AG08395 (cell line): ENCODE measurements at places on chromosomes 12 and 14.

GRCh38 chr12:27162229-27162537 is 79.8 kb upstream of the C12orf71 start:
- DNase-seq: no peak

- no peak for DNase-seq
Measured at GRCh38 chr12:117334051-117334450, 27.4 kb downstream of the NOS1 start.

DNA sequence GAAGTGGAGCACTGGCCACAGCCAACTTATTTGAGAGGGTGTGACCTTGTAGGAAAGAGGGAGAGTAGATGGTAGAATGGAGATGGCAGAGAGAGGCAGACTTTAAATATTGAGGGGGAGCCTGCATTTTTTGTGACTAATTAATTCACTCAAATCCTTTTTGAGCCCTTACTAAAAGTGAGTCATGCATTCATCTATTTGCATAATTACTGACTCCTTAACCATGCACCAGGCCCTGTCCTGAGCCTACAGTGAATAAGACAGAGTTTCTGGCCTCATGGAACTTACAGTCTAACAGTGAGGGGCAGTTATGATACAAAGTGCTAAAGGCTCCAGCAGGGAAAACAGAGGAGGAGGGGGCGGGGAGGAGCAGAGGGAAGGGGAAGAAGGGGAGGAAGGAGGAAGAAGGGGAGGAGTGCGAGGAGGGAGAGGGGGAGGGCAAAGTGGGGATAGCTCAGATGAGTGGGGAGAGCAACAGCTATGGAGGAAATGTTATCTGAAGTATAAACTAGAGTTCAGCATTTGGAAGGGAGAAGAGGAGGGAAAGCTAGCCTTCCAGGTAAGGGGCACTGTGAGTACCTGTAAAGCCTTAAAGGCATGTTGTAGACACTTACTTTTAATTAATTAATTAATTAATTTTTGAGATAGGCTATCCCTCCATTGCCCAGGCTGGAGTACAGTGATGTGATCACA is 7.5 kb upstream of the CTDSP2 start:
- DNase-seq: no peak

DNA sequence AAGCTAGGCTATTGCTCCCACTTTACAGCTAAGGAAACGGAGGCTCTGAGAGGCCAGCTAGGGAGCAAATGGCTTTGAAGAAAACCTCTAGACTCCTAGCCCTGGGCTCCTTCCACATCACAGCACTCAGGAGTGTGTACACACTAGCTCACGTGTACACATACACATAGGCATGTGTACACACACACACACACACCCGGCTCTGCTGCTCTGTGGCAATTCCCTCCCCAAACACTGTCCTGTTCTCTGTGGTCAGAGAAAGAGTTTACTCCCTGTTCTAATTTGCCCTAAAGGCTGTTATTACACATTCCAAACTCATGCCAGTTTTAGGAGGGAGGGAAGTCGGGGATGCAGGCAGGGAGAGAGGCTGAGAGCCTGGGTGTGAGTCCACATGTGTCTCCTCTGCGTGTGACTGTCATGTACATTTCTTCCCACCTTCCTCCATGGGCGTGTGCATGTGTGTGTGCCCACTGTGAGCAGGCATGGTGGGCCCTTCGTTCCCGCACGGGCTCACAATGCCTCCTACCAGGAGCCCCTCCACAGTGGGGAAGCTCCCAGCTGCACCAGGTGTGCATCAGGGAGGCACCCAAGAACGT is 14.2 kb downstream of the TRPV4 start:
- DNase-seq: peak; percentile 91

- DNase-seq: no peak
Measured at GRCh38 chr14:95299271-95299670, 20.4 kb downstream of the CLMN start.

DNA sequence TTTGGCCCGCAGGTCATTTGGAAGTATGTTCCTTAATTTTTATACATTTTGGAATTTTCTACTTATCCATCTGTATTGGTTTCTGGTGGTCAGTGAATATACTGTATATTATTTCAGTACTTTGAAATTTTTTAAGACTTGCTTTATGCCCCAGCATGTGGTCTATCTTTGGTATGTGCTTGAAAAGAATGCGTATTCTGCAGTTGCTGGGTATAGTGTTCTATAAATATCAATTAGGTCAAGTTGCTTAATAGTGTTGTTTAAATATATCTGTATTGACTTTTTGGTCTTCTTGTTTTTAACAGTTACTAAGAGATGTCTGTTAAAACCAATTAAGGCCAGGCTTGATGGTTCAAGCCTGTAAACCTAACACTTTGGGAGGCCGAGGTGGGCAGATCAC is 21.7 kb upstream of the SIX1 start:
- no peak for DNase-seq

GRCh38 chr12:15829949-15830348 is 40.8 kb upstream of the EPS8 start:
- DNase-seq: peak; percentile 57

DNA sequence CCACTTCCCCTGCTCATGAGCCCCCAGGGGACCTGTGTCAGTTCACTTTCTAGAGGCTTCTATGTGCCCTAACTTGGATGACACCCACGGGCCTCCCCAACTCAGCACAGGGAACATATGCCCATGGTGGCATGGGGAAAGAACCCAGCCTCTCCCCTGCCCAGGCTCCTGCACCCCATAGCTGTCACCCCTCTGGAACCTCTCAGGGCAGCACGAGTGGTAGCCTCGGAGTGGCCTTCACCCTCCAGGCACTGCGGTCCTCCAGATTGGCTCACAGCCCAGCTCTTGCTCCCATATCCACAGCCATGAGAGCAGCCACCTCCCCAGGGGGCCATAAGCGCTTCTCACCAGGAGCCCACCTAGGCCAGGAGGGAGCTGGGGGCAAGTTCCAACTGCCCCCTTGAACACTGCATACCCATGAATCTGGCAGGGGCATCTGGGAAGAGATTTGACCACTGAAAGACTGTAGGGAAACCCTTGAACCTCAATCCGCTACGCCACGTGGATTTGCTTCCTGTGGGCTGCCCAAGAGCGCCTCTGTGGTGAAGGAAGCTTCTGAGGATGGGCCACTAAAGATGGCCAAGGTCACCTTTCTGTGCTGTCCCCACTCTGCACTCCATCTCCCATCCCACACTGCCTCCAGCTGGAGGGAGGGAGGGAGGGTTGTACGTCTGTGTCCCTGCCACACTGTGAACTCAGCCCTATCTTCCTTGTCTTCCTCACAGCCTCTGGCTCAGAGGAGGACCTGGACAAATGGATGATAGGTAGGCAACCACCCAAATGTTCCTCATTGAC is 11.9 kb downstream of the PLD4 start:
- peak; percentile 3 for DNase-seq

DNA sequence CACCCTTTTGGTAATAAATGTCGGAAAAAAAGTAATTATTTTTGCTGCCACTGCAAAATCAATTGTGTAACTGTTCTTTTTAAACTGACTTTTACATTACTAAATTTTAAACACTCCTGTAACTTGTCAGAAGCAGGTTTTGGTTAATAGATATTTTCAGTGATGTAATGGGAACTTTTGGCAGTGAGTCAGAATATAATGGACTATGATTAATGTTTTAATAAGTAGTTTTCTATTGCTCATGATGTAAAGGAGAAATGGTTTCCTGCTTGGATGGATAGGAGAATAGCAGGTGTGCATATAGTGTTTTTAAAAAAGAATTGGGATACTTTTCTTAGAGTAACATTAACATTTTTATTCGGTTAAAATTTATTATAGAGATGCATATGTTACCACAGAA is 58.8 kb downstream of the TRMT5 start:
- DNase-seq: no peak

DNA sequence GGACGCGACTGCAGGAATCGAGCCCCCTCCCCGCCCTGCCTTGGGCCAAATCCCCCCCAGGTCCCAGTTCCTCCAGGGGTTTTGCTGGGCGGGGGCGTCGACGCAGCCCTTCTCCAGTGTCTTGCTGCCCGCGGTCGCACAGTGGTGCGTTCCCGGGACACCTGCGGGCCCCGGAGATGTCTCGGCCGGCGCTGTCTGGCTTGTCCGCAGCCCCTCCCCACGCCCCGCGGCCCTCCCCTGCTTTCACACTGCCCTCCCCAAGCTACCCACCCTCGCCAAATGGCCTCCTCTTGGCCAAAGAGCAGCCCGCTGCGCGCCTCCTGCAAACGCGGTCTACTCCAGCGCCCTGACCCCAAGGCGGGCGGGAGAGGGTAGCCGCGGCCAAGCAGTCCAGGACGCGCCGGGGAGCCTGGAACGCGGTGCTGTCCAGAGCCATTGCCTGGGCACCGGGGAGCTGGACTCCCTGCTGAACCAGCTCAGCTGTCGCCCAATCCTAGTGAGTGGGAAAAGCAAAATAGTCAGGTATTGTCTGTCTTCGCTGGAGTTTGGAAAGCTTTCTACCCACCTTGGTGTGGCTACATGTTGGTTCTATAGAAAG is 122.0 kb downstream of the AACS start:
- no peak for DNase-seq

DNA sequence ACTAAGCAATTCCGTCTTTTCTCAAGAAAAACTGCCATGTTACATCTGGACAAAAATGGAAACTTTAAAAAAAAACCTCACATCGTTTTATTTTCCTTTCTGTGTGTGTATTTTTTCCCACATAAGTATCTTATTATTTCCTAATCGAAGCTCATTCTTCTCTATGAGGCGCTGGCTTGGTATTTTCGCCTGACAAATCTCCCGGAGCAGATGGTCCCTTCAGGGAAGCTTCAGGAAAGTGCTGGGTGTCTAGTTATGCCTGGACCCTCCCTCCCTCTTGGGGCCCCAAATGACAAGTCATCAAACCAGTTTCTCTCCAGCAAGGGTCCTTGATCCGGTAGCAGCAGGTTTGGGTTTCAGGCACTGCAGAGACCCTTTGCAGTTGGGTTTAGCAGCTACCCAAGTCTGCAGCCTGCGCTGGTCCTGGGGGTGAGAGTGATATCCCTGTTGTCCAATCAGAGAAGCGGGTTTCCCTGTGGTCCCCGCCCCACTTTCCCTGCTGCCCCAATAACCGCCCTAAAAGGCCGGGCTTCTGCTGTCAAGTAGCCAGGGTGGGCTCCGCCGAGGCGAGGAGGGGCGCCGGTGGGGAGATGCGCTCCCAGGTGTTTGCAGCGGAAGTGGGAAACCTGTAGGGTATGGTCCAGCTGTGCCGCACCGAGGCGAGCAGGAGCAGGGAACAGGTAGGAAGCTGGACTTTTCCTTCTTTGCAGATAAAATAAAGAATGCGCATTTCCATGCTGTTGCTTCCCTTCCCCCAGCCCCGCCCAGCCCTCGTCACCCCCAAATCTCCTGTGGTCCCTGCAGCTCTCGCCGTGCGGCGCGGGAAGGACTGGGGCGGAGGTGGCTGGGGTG is at the start of gene CNTN1:
Gene CNTN1, plus strand, starts transcription at position 527 of the 852 bp plus-strand sequence.
- DNase-seq: peak; percentile 87

GRCh38 chr14:98368916-98369315 is 903.1 kb downstream of the BCL11B start:
- no peak for DNase-seq

DNA sequence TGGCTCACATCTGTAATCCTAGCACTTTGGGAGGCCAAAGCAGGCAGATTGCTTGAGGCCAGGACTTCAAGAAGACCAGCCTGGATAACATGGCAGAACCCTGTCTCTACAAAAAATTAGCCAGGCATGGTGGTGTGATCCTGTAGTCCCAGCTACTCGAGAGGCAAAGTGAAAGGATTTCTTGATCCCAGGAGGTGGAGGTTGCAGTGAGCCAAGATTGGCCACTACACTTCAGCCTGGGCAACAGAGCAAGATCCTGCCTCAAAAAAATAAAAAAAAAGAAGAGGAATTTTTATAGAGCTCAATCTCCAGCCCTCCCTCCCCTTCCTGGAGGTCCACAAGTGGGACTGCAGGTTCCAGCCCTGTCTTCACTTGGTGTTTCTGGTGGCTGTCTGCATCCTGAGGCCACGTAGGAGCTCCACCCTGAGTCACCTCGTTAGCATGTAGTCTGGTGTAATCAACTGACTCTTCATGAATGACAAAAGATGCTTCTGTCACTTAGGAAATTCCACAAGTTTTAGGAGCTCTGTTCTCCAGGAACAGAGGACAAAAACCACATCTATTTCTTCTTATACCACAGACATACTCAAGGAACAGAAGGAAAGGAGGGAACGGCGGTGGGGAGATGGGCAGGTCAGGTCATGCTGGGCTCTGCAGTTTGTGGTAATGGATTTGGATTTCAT is 16.2 kb downstream of the CCDC62 start:
- peak; percentile 66 for DNase-seq

DNA sequence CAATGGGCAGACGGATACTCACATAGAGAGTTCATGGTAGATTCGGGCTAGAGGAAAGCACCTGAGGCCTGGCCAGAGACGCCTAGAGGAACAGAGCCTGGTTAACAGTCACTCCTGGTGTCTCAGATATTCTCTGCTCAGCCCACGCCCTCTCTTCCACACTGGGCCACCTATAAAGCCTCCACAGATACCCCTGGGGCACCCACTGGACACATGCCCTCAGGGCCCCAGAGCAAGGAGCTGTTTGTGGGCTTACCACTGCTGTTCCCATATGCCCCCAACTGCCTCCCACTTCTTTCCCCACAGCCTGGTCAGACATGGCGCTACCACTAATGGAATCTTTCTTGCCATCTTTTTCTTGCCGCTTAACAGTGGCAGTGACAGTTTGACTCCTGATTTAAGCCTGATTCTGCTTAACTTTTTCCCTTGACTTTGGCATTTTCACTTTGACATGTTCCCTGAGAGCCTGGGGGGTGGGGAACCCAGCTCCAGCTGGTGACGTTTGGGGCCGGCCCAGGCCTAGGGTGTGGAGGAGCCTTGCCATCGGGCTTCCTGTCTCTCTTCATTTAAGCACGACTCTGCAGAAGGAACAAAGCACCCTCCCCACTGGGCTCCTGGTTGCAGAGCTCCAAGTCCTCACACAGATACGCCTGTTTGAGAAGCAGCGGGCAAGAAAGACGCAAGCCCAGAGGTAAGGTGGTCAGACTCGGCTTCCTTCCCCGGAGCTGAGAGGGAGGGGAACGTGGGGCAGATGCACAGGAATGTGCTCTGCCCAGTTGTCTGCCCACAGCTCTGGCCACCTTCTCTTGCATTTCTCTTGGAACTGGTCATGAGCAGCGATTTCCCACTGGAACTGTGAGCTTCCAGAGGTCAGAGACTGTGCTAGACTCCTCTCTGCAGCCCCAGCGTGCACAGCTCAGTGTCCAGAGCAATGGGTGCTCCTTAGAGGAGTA is at the start of gene CD4:
Gene CD4, plus strand, starts transcription at position 557 of the 953 bp plus-strand sequence. CDS start 10,611 bp downstream, outside the sequence.
- no peak for DNase-seq

DNA sequence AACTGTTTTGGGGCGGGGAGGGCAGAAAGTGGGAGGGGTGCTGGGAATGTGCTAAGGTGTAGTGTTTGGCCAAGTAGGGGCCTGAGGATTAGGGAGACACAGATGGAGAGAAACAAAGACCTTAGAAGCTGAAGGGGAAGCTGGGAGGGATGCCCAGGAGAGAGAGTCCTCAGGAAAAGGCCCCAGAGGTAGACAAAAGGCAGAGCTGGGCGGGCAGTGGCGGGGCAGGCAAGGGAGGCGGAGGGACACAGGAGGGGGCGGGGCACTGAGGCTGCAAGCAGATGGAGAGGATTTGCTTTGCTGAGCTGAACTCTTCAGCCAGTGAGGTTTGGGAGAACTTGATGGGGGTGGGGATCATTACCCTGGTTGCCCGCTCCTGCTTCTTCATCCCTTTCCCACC is 2.8 kb downstream of the PTMS start:
- DNase-seq: peak; percentile 67

- DNase-seq: no peak
Measured at GRCh38 chr12:126742241-126742641, 1524.7 kb upstream of the TMEM132C start.
